ENCODE measurements at places on chromosomes 1 and 21. TPM values are rescaled to one million over a fixed set of nuclear protein-coding genes. Genes with fewer than 3 reads are reported as not detected.

TFAP2E gene
- not detected for total RNA-seq

FBXO44 gene
- 30.6 TPM for total RNA-seq

CTTNBP2NL gene
- total RNA-seq, result 8.6 TPM

DNA sequence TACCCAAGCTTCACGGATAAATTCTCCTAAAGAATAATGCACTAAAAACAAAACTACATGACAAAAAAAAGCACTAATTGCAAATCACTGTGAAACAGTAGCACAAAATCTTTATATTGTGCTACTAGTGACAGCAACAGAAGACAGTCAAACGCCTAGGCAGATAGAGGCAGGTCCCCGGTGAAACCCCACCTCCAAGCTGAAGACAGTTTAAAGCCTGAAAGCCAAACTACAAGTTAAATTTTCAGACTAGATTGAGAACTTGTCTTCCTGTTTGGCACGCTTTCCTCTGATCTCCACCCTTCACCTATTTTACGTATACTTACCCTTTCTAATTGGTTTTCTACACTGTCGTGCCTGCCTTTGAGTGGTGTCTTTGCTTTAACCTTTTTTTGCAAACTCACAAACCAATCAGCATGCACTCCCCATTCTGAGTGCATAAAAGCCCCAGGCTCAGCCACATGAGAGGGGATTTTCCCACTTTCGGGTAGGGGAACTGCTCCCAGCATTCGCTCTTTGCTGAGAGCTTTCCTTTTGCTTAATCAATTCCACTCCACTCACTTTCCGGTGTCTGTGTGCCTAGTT, 3.6 kb upstream of the BACH1 start:
- no peak for DNase-seq

DNA sequence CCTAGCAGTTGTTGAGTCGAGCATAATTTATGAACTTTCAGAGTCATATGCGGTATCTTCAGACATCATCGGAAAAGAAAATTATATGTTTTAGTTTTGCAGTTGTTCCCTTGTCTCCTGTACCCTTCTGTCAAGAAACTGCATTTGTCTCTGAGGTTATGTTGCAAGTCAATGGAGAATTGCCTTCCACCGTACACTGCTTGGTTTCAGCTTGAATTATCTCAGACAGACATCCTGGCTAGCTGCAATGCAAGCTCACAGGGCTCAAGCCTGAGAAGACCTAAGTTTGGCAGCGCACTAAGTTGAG, 156.0 kb downstream of the NFIA start:
- DNase-seq, result no peak

DNA sequence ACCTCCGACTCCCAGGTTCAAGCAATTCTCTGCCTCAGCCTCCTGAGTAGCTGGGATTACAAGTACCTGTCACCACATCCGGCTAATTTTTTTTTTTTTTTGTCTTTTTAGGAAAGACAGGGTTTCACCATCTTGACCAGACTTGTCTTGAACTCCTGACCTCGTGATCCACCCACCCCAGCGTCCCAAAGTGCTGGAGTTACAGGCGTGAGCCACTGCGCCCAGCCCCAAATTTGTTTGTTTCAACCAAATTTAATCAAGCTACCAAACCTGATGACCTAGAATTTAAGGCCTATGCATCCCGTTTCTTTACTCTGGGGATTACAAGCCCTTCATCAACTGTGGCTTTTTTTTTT, 58.3 kb upstream of the TBX15 start:
- DNase-seq, result no peak

GRCh38 chr1:84724128-84724860, 34.0 kb upstream of the SSX2IP start:
- DNase-seq, result peak; percentile 19

DNA sequence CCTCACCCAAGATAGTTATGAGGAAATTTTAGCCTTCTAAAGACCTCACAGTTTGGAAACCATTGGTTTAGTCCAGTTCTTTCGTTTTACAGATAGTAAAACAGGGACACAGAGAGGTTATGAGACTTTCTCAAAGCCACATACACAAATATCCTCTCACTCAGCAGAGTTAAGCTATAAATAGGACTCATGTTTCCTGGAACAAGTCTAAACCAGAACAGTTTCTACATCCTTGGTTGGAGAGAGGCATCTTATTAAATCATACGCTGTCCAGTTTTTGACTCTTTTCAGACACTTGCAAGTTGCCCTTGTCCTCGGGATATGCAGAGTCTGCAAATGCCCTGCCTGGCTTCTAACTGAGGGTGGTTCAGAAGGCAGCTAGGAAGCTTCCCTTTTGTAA, 462.1 kb upstream of the DEPDC1 start:
- DNase-seq, result no peak

- DNase-seq, result no peak
Measured at GRCh38 chr1:53956308-53957168, 10.4 kb downstream of the LRRC42 start.

- DNase-seq, result no peak
Measured at GRCh38 chr1:182229921-182230491, 161.6 kb downstream of the GLUL start.

DNA sequence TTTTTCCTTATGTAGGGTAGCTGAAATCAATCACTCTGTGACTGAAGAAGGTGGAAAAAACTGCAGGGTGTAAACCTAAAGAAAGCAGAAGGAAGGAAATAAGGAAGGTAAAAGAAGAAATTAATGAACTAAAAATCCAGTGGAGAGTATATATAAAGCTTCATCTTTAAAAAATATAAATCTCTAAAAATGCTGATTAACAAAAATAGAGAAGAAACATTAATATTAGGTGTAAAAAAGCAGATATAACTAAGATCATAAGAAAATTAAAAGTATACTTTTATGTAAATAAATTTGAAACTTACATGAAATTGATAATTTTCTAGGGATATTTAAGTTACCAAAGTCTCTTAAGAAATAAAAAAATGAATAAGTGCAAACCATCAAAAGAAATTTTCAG, 159.8 kb downstream of the GALNT2 start:
- no peak for DNase-seq

All from body of pancreas (tissue), 4 donors.